ENCODE measurements at places on chromosomes 2 and 18.
A peak's percentile ranks its signal among the peaks of the same experiment; 100 is the strongest.

DNA sequence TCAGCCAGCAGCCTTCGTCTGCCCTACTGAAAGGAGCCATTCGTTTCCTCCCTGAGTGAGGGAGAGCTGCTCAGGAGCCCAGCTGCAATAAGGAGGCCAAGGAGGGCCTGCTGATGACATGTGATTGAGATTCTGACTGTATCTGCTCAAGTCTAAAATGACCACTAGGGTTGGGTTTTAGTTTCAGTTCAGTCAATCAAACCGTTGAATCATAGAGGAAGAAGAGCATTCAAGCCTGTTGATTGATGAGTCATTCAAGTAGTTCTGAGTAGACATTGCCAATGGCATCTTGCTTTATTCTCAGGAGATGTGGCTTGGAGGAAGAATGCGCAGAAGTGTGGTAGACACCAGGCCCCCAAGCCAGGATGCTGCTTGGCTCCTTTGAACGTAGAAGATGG is 19.9 kb upstream of the BCL2L11 start:
- DNase-seq = no peak

DNA sequence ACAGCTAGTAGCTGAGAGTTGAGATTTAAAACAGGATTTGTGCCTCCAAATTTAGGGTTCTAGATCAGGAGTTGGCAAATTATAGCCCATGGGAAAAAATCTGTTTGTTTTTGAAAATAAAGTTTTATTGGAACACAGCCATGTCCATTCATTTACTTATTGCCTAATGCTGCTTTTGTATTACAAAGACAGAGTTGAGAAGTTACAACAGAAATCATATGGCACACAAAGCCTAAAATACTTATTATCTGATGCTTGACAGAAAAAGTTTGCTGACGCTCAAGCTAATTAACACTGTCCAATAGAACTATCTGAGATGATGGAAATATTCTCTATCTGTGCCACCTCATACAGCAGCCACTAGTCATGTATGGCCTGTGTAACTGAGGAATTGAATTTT is 229.1 kb upstream of the RASGRP3 start:
- no peak for DNase-seq

DNA sequence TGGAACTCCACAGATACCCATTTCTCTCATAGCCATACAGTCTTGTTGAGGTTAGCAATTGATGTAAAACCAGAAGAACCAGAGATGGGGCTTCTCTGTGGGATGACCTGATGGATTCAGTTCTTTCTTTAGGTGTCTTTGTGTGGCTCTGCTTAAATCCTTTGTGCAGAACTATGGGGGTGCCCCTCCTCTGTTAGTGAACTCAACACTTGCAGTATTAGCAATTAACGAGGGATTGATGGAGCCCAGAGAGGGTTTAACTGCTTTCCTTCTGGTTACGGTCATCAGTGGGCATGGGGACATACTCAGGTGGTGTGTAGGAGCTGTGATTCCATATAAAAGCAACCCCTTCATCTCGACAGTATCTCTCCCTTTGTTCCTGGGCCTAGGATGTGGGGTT is 406.8 kb upstream of the FAM98A start:
- DNase-seq = no peak

DNA sequence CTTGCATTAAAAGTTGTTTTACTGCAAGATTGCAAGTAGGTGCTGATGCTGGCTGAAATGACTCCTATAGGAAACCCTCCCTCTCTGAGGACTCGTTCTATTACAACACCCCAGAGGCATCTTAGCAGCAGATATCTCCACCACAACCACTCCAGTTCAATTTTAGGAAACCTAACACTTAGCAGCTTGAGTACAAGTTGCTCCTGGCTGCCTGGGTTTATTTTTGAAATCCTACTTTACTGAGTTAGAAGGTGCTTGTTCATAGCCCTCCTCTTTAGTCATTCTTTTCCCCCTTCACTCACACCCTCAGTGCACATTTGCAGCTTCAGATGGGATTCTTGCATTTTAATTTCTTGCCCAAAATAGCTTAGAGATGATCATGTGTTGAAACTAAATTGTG is 111.5 kb downstream of the MTCL1 start:
- DNase-seq = no peak

- DNase-seq = no peak
These were observed 298.0 kb downstream of the ZNF407 start for GRCh38 chr18:74895686-74896085.

DNA sequence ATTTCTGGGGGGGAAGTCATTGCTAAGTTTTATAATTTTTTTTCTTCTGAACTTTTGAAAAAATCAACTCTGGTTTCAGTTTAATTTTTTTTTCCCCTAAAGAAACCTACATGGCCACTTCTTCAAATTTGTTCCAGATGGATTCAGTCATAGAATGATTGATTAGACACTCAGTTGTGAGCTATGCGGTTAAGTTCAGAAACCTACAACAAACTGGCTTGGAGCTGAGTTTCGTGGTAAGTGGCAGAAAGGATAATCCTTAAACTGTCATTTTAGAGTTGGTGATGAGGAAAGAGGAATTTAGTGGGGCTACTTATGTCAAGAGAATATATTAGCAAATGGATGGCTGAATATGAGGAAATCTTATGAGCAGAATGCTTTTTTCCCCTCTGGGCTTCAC is 23.7 kb downstream of the EFEMP1 start:
- DNase-seq = no peak

GRCh38 chr18:74012954-74013630 is 134.5 kb downstream of the FBXO15 start:
- no peak for DNase-seq

DNA sequence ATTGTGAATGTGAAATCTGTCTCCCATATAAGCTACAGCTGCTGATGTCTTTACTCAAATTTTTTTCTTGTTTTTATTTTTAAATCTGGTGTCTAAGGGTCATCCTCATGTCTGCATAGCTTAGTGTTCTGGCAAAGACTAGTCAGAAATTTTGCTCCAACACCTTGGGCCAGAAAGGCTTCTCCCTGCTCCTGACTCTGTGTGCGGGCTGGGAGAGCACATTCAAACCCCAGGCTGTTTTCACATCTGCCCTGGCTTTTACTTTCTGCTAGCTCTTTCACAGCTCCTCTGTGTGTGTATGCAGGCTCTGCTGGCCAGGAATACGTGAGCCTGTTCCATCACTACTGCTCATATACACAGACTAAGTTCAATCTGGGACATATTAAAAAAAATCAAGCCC is 102.9 kb upstream of the RIOK3 start:
- DNase-seq = no peak

GRCh38 chr2:157662401-157662800 is 33.7 kb upstream of the ACVR1C start:
- DNase-seq = no peak

GRCh38 chr2:26001743-26002351 is 19.6 kb upstream of the KIF3C start:
- peak; percentile 87 for DNase-seq

DNA sequence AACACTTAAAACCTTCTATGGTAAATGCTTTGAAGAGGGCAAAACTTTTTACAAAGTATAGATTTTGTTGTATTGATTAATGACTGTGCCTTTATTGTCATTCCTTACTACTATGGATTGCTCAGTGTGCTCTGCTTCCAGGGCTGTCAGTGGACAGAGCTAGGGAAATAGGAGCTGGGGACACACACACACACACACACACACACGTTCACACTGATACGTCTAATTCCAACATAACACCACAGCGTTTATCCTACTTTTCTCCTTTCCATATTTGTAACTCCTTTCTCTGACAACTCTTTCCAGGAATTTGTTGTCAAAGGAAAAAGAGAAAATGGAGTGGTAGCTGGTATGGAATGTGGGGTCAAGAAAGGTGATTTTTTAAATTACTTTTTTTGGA is 21.8 kb downstream of the WDR7 start:
- no peak for DNase-seq

- no peak for DNase-seq
These were observed 240.1 kb downstream of the ASXL3 start for GRCh38 chr18:33818145-33818544.

- no peak for DNase-seq
These were observed 9.2 kb downstream of the IRS1 start for GRCh38 chr2:226790431-226790830.

DNA sequence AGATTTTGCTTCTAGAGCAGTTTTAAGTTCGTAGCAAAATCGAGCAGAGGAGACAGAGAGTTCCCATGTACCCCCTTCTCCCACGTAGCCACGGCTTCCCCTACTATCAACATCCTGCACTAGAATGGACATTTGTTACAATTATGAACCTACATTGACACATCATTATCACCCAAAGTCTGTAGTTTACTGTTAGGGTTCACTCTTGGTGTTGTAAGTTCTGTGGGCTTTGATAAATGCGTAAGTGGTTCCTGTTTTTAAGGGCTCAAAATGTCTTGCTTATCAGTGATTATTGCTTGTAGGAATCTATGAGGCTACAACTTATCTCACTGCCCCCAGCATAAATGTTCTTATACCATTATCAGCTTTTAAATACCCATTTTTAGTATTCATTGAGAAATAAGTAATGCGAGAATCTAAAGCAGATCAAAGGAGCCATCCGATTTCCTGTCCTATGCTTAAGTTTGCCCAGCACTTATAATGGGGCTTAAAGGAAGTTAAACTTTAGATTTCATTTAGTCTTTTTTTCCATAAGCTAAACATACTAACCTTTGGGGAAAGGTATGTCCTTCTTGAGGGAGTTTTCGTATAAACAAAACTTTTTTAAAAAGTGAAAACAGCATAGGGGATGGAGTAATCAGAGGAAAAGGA is 118.7 kb downstream of the HAUS1 start:
- DNase-seq = no peak

- DNase-seq = no peak
These were observed 104.0 kb downstream of the ACAA2 start for GRCh38 chr18:49709347-49709690.

GRCh38 chr18:61876899-61877298 is 15.9 kb downstream of the RNF152 start:
- DNase-seq = no peak

GRCh38 chr2:201223089-201224073 is 37.0 kb upstream of the CASP8 start:
- no peak for DNase-seq

DNA sequence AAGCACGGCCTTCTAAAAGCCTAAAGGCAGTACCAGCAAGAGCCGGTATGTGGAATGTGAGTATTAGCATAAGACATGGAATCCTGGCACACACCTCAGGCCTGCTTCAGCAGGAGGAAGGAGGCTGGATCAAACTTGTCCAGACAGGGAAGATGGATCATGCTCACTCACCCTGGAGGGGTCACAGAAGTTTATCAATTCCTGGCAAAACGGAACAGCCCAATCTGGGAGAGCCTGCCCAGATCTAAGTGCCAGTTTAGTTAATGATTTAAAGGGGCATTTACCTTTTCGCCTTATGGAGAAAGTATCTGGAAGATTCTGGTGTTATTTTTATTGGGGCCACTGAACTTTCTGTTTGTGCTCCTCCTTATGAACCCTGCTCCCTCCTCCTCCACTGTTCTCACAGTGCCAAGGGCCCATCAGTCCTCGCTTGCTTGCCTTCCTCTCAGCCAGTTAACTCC is 58.3 kb upstream of the NFE2L2 start:
- DNase-seq = no peak

- no peak for DNase-seq
These were observed 54.1 kb downstream of the ANTXR1 start for GRCh38 chr2:69067026-69067630.

- DNase-seq = no peak
These were observed 49.7 kb downstream of the SH2D6 start for GRCh38 chr2:85468096-85468703.

DNA sequence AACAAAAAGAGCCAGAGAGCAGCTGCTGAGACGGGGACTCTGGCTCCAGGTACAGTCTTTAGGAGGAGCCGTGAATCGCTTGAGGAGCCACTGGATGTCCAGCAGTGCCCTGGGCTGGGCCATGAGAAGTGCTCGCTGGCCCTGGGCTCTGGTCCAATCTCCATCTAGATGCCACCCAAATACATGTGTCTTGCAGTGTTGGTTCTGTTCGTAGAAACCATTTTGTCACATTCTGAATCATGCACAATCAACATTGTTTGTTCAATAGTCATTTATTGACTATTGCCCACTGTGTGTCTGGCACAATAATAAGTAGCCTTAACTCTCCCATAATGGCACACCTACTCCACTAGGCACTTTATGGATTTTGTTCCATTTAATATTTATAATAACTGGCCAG is 26.1 kb downstream of the TYMS start:
- no peak for DNase-seq

GRCh38 chr2:216109962-216110614 is 940 bp downstream of the XRCC5 start:
- DNase-seq = no peak

- DNase-seq = no peak
These were observed 557.1 kb upstream of the CHAC2 start for GRCh38 chr2:53210538-53210937.

DNA sequence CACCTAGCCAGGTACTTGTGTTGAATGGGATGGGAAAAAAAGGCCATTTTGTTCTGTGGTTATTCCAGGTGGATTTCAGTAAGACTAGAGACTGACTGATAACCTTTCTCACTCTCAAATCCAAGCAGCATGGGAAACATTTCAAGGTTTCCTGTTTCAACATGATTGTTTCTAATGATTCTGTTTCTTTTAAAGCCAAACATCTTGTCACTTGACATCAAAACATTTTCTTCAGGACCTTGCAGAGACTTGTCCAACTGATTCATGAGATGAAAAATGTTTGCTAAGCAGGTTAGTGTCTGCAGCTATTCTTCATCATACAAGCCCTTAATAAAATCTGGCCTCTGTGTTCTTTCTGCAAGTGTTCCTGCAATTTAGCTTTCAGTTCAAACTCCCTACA is 456.5 kb upstream of the CWC22 start:
- DNase-seq = no peak

- DNase-seq = peak; percentile 38
These were observed 242.6 kb downstream of the PHLPP1 start for GRCh38 chr18:62957885-62958472.

- DNase-seq = no peak
These were observed 87.1 kb downstream of the SETBP1 start for GRCh38 chr18:44767807-44768206.

GRCh38 chr2:233350708-233351107 is 3.6 kb upstream of the DGKD start:
- no peak for DNase-seq

- no peak for DNase-seq
These were observed 127.9 kb upstream of the THSD7B start for GRCh38 chr2:136637402-136637801.
